HCT116 (cell line): ENCODE measurements at places on chromosomes 1 and 21. TPM values are rescaled to one million over a fixed set of nuclear protein-coding genes. Genes with fewer than 3 reads are reported as not detected.

DNA sequence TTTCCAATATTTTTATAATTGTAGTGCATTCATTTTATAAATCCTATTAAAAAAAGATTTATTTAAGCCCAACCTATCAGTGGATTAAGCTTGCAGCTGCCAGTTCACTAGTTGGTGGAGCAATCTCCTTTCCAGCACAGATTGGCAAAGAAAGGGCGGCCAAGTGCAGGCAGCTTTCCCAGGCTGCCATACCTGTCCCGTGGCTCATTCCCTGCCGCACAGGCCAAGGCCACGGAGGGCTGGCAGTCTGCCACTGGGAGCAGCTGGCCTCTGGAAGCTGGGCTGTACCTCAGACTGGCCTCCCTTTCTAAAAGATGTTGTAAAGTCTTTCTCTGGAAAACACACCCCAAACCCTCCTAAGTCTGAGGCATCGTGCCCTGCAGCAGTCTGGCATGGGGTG, 74.2 kb downstream of the SIM2 start:
- H3K27me3 ChIP-seq: no peaks in the 10 kb centered on the region
- no peak for DNase-seq
- no peaks in the 10 kb centered on the region for H3K36me3 ChIP-seq
- H3K4me1 ChIP-seq: peaks cover 13% of the 10 kb centered on the region

DNA sequence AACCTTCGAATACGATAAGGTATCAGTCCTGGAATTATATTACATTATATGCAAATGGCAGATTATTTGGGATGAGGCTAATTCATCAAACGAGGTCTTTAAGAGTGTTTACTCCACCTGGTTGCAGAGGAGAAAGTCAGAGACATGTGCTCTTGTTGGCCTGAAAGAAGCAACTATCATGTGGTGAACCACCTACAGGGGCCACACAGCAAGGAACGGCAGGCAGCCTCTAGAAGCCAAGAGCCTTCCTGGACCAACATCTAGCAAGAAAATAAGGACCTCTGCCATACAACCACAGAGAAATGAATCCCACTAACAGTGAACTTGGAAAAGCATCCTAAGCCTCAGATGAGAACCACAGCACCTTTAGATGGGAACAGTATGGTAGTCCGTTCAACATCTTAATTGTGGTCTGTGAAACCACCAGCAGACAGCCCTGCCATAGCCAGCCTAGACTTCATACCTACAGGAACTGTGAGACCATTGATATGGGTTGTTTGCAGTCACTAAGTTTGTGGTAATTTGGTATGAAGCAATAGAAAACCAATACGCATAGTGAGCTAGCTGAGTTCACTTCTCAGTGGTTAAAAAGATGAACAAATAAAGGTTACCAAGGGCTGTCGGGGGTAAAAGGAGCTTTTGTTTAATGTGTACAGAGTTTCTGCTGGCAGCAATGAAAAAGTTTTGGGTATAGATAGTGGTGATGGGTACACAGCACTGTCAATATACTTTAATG, 345.7 kb upstream of the RUNX1 start:
- no peak overlapping the region for H3K27ac ChIP-seq
- H3K27me3 ChIP-seq: no peaks in the 10 kb centered on the region
- no peaks in the 10 kb centered on the region for H3K36me3 ChIP-seq
- DNase-seq: no peak

DNA sequence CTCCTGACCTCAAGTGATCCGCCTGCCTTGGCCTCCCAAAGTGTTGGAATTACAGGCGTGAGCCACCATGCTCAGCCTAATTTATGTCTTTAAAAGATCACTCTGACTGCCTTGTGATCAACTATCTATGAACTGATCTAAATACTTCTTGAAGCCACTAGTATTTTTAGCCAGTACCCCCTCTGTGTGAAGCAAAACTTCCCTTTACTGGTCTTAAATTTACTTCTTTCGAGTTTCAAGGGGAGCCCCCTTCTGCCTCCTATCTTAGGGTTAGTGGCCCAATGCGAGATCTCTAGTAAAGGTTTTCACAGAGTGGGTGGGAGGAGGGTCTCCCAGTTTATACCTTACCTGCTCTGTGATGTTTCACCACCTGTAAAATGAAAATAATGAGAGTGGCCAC, 66.1 kb upstream of the RPL11 start:
- no peaks in the 10 kb centered on the region for H3K27me3 ChIP-seq
- no peaks in the 10 kb centered on the region for H3K4me1 ChIP-seq
- no peaks in the 10 kb centered on the region for H3K36me3 ChIP-seq
- H3K4me3 ChIP-seq: no peak overlapping the region

Gene FHAD1
- 3.5 TPM for total RNA-seq

Gene CLCA1
- total RNA-seq: 0.12 TPM

Gene OVAAL
- not detected for total RNA-seq

Gene WNT2B
- 1.5 TPM for total RNA-seq

Gene CFAP107
- total RNA-seq: not detected
